Stimulated activated CD4-positive, alpha-beta T cell treated with anti-CD3 and anti-CD28 coated beads, Interleukin-1b, Interleukin-23, amount 100 ng/mL, for 48 hours (primary cell): ENCODE measurements at places on chromosomes 2 and 18.

- peak; percentile 16 for DNase-seq
Measured at GRCh38 chr2:96359310-96359709, 23.7 kb downstream of the NCAPH start.

DNA sequence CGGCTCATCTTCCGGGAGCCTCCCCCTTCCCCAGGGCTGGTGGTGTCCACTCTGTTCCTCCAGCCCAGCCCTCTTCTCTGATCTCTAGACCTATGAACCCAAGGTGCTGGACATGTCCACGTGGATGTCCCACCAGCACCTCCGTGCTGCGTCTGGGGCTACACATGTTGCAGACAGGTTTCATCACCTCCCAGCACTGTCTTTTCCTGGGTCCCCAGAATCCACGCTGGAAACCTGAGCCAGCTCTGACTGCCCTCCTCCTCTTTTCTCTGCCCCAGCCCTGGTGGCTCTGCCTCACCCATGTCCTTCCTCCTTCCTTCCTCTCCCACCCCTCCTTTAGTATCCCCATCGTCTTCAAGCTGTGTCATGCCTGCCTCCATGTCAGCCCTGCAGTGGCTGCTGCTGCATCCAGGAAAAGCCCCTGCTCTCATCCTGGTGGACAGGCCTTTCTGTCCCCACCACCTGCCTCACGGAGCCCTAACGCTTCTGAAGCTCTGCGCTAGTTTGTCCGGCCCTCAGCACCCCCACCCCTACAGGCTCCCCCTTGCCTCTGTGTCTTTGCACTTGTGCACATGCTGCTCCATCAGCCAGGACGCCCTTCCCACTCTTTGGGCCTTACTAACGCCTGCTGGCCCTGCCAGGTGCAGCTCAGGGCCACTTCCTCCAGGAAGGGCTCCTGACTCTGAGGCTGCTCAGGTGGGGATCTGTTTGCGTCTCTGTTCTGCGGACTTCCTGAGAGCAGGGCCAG, 105.9 kb downstream of the DYSF start:
- DNase-seq = no peak

GRCh38 chr18:8046441-8046840, 479.3 kb downstream of the PTPRM start:
- DNase-seq = no peak

DNA sequence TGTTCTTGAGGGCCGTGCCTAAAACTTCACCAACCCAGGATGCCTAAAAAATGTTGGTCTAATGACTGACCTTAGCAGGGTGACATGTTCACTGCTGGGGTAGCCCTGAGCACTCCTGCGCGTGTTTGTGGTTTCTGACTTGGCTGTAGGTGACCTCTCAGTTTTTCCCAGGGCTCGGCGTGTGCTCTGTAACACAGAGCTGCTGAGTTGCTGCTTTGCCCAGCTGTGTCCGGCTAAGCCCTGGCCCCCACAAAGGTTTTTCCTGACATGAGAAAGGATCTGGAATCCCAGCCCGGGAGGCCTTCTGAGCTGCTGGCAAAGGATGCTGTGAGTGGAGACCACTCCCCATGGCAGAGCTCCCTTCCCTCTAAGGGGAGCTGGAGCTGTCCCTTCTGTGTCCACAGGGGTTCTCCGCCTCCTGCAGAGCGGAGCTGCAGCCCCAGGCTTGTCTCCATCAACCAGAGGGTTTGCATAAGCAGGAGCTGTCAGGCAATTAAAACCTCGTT, 52.7 kb downstream of the CRIM1 start:
- DNase-seq = no peak

- DNase-seq = no peak
Measured at GRCh38 chr2:76251342-76251741, 540.6 kb upstream of the GCFC2 start.
